ENCODE measurements at places on chromosomes 16 and 17. TPM values are rescaled to one million over a fixed set of nuclear protein-coding genes. Genes with fewer than 3 reads are reported as not detected.

DNA sequence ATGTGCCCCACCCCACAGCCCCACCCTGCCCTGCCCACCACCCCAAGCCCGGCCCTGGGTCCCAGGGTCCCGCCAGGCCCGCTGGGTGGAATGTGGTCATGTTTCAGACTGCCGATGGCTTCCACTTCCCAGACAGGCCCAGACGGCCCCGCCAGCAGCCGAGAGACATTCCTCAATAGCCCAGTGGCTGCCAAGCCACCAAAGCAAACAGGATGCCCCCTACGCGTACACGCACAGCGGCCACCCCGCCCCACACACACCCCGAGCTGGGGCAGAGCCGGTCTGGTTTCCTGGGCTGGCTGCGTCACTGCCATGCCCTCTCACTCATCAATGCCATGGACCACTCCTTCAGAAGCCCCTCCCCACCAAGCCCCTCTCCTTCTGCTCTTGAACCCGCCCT lies 1.2 kb upstream of the KRT17 start:
- H3K4me1 ChIP-seq, result no peaks in the 10 kb centered on the region
- no peaks in the 10 kb centered on the region for H3K27me3 ChIP-seq
- no peak overlapping the region for H3K4me3 ChIP-seq
- DNase-seq, result no peak

DNA sequence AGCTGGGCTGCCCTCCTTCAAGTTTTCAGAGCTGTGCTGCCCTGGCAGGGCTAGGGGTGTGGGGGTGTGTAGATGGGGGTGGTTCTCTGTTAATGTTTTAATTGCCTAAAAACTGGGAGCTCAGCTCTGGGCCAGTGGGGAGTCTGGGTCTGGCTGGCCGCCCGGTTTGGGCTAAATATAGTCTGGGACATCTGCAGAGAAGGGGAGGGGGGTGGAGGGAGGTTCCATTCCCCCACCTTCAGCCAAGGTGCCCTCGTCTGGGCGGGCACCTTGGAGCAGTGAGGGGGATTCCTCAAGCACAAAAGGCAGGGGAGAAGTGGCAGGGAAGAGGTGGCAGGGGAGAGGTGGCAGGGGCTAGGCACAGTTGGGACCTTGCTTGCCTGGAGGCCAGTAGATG lies 13.0 kb downstream of the RARA start:
- H3K27ac ChIP-seq, result peak overlapping the region; percentile 98
- DNase-seq, result no peak
- H3K36me3 ChIP-seq, result no peaks in the 10 kb centered on the region
- H3K27me3 ChIP-seq, result no peaks in the 10 kb centered on the region
- peaks cover 94% of the 10 kb centered on the region for H3K4me1 ChIP-seq

GRCh38 chr16:55615071-55615470 lies 40.7 kb upstream of the SLC6A2 start:
- H3K27ac ChIP-seq, result no peak overlapping the region
- no peaks in the 10 kb centered on the region for H3K36me3 ChIP-seq
- no peaks in the 10 kb centered on the region for H3K27me3 ChIP-seq
- DNase-seq, result no peak

The CPD gene
- total RNA-seq, result 78.1 TPM

GRCh38 chr16:4762205-4762604 lies 4.8 kb downstream of the ZNF500 start:
- no peak overlapping the region for H3K27ac ChIP-seq
- no peak for DNase-seq
- peaks cover 83% of the 10 kb centered on the region for H3K36me3 ChIP-seq
- H3K4me1 ChIP-seq, result peaks cover 33% of the 10 kb centered on the region

- DNase-seq, result no peak
- H3K4me1 ChIP-seq, result peaks cover 8% of the 10 kb centered on the region
- no peaks in the 10 kb centered on the region for H3K27me3 ChIP-seq
- peaks cover 24% of the 10 kb centered on the region for H3K36me3 ChIP-seq
Measured at GRCh38 chr17:60039114-60039846, 39.4 kb downstream of the HEATR6 start.

GRCh38 chr16:46812781-46813540 lies 18.0 kb downstream of the C16orf87 start:
- DNase-seq, result no peak
- no peaks in the 10 kb centered on the region for H3K36me3 ChIP-seq

DNA sequence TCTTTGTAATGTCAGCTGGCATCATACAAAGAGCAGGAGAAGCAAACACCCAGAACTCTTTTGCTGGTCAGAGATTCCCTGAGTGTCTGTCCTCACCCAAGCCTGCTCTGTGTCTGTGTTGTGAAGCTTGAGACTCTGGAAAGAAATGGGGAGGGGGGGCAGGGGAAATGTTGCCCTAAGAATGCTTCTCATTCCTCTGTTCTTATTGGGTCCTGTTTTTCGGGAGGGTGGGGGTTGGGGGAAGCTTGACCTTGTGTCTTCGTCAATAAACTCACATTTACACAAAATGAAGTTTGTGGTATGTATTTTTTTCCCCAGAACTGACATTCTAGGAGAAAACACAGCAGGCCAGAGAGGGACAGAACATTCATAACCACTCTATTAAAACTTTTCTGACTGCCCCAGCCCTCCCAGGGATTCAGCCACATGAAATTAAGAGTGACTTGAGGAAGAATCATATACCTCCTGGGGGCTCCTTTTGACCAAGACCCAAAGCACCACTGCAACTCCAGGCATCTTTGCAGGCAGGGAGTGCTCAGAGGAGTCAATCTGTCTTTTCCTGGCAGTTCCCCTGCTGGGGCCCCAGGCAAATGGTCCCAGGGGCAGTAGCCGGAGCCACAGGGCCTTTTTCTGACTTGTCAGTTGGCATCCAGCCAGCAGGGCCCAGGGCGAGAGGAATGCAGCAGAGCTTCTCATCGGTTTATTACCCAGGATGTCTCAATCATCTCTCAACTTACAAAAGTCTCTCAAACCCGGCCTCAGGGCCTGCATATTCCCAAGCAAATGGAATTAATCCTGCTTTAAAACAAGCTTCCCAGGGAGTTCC lies 5.1 kb upstream of the RASL10B start:
- H3K27me3 ChIP-seq, result no peaks in the 10 kb centered on the region
- DNase-seq, result peak; percentile 90

The SOX8 gene
- total RNA-seq, result 4.2 TPM

DNA sequence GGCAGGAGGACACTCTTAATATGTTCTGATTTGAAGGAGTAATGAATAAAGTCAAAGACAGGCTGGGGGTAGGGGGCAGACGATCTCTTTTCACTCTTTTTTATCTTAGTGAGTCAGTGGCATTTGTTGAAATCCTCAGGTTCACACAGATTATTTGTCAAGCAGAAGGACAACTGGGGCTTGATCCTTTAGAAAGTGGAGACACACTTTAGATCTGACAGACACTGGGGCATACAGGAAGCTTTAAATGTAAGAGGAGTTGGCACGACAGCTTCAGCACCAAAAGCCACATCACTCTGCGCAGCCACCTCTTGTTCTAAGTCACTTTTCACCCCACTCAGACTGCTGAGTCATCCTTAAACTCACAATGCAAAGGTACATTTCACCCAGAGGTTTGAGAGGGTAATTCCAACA lies 121.5 kb downstream of the STXBP4 start:
- DNase-seq, result no peak
- no peaks in the 10 kb centered on the region for H3K27me3 ChIP-seq
- H3K36me3 ChIP-seq, result peaks cover 4% of the 10 kb centered on the region
- H3K4me1 ChIP-seq, result no peaks in the 10 kb centered on the region

The CENPN gene
- total RNA-seq, result 6.0 TPM

- H3K4me1 ChIP-seq, result no peaks in the 10 kb centered on the region
- no peak overlapping the region for H3K27ac ChIP-seq
- H3K4me3 ChIP-seq, result no peak overlapping the region
- no peaks in the 10 kb centered on the region for H3K36me3 ChIP-seq
Measured at GRCh38 chr16:20937736-20938135, 37.2 kb downstream of the LYRM1 start.

GRCh38 chr17:79183293-79184158 lies 108.9 kb downstream of the ENGASE start:
- H3K27ac ChIP-seq, result no peak overlapping the region
- DNase-seq, result no peak
- H3K4me3 ChIP-seq, result peak overlapping the region; percentile 34
- H3K27me3 ChIP-seq, result no peaks in the 10 kb centered on the region
- H3K36me3 ChIP-seq, result no peaks in the 10 kb centered on the region

DNA sequence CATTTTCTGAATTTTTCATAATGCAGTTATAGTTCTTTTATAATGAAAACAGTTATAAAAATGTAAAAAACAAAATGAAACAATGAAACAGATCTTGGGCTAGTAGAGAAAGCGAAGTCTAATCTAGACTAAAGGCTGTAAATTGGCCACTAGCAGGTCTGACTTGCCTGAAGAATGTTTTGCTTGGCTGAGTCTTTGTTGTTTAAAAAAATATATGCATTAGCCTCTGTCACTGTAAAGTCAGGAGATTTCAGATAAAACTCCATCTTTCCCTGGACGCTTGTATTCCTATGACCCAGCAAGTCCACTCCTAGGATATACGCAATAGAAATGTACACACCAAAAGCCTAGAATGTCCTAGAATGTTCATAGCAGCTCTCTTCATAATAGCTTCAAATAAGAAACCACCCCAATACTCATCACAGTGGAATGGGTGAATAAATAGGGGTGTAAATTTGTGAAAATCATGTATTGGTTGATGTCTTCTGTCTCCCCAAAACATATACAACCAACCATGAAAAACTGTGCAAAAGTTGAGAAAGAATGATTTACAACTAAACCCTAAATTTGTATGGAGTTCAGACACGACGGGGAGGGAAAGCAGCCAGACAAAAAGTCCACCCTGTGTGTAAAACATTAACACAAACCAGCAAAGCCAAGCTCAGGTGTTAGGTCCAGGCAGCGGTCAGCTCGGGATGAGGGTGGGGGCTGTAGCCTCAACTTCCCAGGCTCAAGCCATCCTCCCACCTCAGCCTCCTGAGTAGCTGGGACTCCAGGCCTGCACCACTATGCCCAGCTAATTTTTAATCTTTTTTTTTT lies 37.7 kb upstream of the MEAK7 start:
- H3K36me3 ChIP-seq, result no peaks in the 10 kb centered on the region
- H3K27me3 ChIP-seq, result peaks cover 17% of the 10 kb centered on the region
- no peaks in the 10 kb centered on the region for H3K4me1 ChIP-seq
- H3K4me3 ChIP-seq, result no peak overlapping the region
- no peak for DNase-seq

GRCh38 chr17:41048441-41048840 lies 1.3 kb upstream of the KRTAP2-1 start:
- DNase-seq, result no peak
- H3K27me3 ChIP-seq, result no peaks in the 10 kb centered on the region
- H3K27ac ChIP-seq, result no peak overlapping the region
- no peaks in the 10 kb centered on the region for H3K36me3 ChIP-seq
- no peak overlapping the region for H3K4me3 ChIP-seq

DNA sequence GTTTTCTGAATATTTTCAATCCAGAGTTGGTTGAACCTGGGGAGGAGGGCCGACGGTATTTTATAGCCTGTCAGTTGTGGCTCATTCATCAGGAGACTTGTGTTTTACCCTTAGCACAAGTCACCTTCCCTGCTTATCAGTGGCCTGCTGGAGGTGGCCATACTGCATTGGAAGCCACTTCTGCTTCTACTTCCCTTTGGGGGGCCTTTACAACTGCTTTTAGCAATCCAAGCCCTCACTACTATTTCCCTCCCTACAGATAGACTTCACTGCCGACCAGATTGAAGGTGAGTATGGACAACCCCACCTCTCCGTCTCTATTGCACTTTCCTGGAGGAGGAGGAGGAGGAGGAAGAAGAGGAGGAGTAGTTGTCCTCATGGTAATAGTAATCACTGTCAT lies 4.4 kb downstream of the MYL4 start:
- no peak overlapping the region for H3K4me3 ChIP-seq
- H3K27me3 ChIP-seq, result no peaks in the 10 kb centered on the region
- H3K4me1 ChIP-seq, result peaks cover 5% of the 10 kb centered on the region
- DNase-seq, result no peak
- no peaks in the 10 kb centered on the region for H3K36me3 ChIP-seq

- no peaks in the 10 kb centered on the region for H3K36me3 ChIP-seq
- DNase-seq, result no peak
- no peaks in the 10 kb centered on the region for H3K27me3 ChIP-seq
- H3K4me1 ChIP-seq, result no peaks in the 10 kb centered on the region
- no peak overlapping the region for H3K4me3 ChIP-seq
Measured at GRCh38 chr17:41610965-41611640, 1.5 kb downstream of the KRT16 start.

DNA sequence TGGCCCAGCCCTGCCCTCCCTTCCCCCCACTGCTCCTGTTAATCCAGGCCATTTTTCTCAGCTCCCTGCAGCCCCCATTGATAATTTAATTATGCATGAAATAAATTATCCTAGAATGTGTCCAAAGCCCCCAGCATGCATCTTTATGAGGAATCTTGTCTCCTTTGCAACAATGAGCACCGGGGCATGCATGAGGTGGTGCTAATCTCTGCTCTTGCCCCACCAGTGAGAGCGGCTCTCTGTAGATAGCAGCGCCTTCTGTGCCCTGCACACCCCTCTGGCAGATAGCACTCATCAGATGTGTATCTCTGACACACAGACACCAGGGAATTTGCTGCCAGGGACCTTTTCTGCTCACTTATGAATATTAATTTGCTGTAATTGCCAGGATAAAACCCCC lies 140.2 kb upstream of the CDC42EP4 start:
- no peaks in the 10 kb centered on the region for H3K36me3 ChIP-seq
- DNase-seq, result no peak
- H3K4me3 ChIP-seq, result no peak overlapping the region
- no peak overlapping the region for H3K27ac ChIP-seq
- H3K4me1 ChIP-seq, result no peaks in the 10 kb centered on the region

DNA sequence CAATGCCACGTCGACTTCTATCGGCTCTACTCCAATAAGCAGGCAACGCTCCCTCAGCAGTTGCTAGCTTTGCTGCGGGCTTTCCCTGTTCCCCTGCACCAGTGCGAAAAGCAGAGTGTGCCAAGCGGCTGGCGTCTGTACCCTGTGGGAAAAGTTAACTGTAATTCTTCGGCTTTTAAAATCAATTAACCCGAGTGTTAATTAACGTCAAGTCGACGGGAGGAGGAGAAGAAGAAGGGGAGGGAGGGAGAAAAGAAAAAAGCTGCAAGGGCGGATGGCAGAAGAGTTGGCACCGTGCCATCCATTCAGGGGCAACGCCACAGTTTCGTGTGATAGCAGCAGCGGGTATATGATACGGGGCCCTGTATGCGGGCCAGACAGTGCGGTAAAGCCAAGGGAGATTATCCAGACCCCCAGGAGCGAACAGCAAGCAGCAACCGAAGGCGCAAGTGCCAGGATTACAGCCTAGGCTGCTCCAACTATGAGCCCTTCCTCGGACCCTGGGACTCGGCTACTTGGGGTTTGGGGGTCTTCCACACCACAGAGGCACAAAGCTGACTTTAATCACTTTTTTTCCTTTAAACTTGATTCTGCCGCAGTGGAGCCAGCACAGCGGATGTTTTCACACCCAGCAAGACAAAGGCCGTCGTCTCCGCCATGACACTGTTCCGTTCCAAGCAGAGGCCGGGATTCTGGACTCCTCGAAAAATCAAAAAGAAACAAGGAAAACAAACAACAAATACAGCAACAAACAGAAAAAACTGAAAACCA lies 253.8 kb upstream of the PMFBP1 start:
- H3K4me1 ChIP-seq, result no peaks in the 10 kb centered on the region
- DNase-seq, result no peak
- H3K27ac ChIP-seq, result no peak overlapping the region
- no peaks in the 10 kb centered on the region for H3K27me3 ChIP-seq

The ZNF668 gene
- 10.9 TPM for total RNA-seq

The CCL7 gene
- total RNA-seq, result not detected

The EVI2A gene
- 2.5 TPM for total RNA-seq
